Tongue (tissue), 3 donors: ENCODE measurements at places on chromosomes 1 and 21. TPM values are rescaled to one million over a fixed set of nuclear protein-coding genes. Genes with fewer than 3 reads are reported as not detected.

- no peak for DNase-seq
Observed at GRCh38 chr1:109508001-109508872, 1.3 kb downstream of the AMIGO1 start.

GRCh38 chr1:20376880-20377494 lies 86.3 kb downstream of the VWA5B1 start:
- DNase-seq = peak; percentile 33

Gene LCE3E
- total RNA-seq = not detected

Gene GPR37L1
- total RNA-seq = 0.41 TPM

Gene FCAMR
- total RNA-seq = not detected

Gene GRIK1
- 0.31 TPM for total RNA-seq

Gene C1orf141
- total RNA-seq = not detected

GRCh38 chr1:111717450-111717849 lies 21.7 kb downstream of the INKA2 start:
- no peak for DNase-seq

Gene ATP1B1
- 107 TPM for total RNA-seq

DNA sequence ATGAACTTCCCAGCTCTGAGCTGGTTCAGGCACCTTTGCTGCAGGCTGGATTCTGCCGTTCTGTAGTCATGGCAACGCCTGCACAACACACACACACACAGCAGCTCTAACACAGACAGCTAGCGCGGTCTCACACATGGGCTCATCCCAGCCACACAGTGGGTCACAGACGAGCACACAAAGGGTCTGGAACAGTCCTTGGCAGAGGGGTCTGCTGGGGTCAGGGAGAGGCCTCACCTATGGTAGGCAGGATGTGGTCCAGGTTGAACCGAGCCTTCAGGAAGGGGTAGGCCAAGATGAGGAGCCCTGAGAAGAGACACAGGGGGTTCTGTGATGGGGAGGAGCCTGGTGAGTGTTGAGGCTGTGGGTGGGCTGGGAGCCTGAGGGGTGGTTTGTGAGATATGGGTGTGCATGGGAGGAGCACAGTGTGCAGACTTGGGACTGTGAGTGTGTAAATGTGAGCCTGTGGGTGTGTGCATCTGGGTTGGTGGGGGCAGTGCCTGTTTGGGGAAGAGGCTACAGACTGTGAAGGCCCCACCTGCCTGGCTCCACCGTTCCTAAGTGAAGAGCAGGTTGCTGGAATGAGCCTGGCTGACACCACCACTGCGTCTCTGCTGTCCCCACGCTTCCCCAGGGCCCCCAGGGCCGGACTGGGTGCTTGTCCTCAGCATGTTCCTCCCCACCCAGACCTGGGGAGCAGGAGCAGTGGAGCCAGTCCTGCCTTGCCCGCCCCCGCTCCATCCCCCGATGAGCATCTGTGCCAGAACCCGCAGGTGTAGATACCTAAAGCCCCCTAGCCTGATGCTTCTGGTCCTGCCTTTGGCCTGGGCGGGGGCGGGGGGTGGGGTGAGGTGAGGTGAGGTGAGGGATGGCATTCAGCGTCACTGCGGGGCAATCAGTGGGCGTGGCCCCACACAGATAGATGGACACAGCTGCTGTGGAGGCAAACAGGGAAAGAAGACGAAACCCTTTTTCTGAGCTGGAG lies 1.5 kb downstream of the KNCN start:
- peak; percentile 79 for DNase-seq

DNA sequence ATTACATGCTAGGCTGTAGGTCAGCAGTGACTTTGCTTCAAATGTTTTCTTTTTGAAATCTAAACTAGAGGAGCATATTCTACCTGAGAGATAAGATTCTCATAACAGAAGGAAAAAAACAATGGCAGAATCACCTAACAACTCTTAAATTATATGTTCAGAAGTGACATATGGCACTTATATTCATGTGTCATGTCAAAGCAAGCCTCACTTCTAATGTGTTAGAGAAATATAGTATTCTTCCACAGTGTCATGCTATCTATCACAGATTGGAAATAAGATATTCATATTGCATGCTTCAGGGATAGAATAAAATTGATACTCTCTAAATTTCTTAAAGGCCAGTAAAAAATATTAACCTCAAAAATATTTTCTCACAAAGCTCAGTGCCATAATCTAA lies 874.6 kb upstream of the PRMT6 start:
- DNase-seq = no peak

DNA sequence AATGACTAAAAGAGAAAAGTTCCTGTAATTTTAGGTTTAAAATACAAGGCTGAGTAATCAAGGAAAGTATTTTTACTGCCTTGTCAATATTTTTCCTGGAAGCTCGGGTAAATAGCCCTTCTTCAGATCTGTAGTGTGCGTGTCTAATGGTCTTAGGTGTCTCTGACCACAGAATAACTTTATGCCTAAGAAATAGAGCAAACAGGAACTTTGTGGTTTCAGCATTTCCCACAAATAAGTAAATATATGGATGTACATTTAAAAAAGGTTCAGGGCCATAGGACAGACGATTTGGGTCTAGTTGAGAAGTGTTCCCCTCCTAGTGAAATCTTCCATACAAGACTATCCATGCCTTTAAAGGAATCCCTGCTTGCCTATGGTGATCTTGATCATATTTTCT lies 107.0 kb downstream of the ZC3H11B start:
- DNase-seq = no peak

- no peak for DNase-seq
Observed at GRCh38 chr1:32332290-32333079, 3.5 kb downstream of the MARCKSL1 start.

- DNase-seq = no peak
Observed at GRCh38 chr1:150912623-150913022, 13.5 kb upstream of the SETDB1 start.

Gene KRTAP11-1
- total RNA-seq = not detected

Gene NBPF20
- total RNA-seq = 11.1 TPM

GRCh38 chr1:53411541-53412152 lies 47.6 kb upstream of the DMRTB1 start:
- DNase-seq = no peak

- DNase-seq = no peak
Observed at GRCh38 chr1:44371206-44371605, 16.1 kb upstream of the ERI3 start.

Gene OR6N1
- total RNA-seq = not detected

Gene VASH2
- 17.3 TPM for total RNA-seq

Gene KDF1
- total RNA-seq = 2.3 TPM

GRCh38 chr1:54853793-54854370 lies 33.1 kb downstream of the DHCR24 start:
- DNase-seq = no peak

DNA sequence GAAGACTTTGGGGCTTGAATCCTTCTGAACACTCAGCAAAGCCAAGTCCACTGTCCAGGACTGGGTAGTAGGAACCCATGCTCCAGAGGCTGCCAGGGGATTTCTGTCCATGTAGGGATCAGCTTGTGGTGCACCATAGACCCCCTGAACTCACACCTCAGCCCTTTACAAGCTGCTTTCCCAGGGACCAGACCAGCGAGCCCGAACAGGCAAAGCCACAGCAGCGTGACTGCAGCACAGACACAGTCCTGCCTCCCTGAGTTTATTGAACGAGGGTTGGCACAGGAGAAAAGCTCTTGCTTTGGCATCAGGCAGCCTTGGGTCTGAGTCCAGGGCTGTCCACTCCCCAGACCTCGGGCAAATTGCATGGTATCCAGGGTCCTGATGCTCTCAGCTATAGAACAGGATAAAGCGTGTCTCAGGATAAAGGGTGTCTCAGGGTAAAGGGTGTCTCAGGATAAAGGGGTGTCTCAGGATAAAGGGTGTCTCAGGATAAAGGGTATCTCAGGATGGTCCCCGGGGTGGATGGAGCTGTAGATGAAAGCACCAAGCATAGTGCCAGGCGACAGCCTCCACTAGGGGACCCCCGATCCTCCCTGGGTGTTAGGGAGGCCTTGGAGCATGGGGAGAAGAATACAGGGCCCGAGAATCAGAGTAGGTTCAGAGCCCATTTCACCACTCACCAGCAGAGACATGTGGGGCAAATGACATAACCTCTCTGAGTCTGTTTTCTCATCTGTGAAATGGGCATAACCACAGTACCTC lies 648.8 kb downstream of the NPHP4 start:
- DNase-seq = no peak
